ENCODE measurements at places on chromosomes 16 and 17. TPM values are rescaled to one million over a fixed set of nuclear protein-coding genes. Genes with fewer than 3 reads are reported as not detected.

TPSD1 gene
- not detected for total RNA-seq

CCDC40 gene
- total RNA-seq: 2.9 TPM

CHAD gene
- not detected for total RNA-seq

SULT1A4 gene
- 0.75 TPM for total RNA-seq

MYH11 gene
- total RNA-seq: 0.13 TPM

ZACN gene
- total RNA-seq: not detected

G6PC1 gene
- not detected for total RNA-seq

C1QL1 gene
- total RNA-seq: 0.31 TPM

ABCC11 gene
- total RNA-seq: 0.26 TPM

KRTAP4-16 gene
- total RNA-seq: not detected

Measured in aortic smooth muscle cell (primary cell).